IMR-90 (cell line): ENCODE measurements at places on chromosomes 13 and 19.

- peak; percentile 97 for DNase-seq
These were observed 10.5 kb upstream of the SMG9 start for GRCh38 chr19:43765109-43765876.

DNA sequence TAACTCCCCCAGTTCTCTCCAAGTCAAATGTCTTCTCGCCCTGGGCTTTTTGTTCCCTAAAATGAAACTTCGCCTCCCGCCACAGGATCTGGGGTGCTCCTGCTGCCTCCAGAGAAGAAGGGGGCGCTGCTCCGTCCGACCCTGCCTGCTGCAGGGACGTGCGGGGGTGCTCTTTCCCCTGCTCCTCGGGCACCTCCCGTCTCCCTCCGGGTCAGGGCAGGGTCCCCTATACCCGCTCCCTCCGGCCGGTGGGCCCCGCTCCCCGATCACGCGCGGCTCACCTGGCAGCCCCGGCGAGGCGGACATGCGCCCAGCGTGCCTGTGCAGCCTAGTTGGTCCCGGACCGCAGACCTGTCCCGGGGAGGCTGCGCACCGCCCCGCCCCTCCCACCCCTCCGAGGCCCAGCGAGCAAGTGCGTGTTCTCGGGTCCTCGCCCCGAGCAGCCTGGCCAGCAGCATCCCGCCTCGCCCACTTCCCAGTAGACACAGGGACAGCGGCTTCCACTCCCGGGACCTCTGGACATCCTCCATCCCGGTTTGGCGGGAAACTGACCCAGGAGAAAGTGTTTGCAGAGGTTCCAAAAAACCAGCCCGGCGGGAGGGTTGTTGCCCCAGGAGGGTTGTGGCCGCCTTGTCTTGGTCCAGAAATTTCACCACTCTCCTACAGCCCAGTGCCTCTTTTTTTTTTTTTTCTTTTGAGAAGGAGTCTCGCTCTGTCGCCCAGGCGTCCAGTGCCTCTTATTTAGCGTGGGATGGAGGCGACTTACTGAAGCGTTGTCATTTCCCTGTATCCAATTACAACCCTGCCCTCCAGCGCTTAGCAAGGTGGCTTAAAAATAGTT is at the start of gene OXGR1:
TSS of gene OXGR1 (minus strand) at position 460 of the 841 bp plus-strand sequence. CDS start 6,717 bp downstream, outside the sequence.
- no peak for DNase-seq

GRCh38 chr19:49954933-49955332 is 6.0 kb downstream of the SIGLEC11 start:
- peak; percentile 16 for DNase-seq

- no peak for DNase-seq
These were observed 15.7 kb downstream of the FEM1A start for GRCh38 chr19:4807188-4807587.

- no peak for DNase-seq
These were observed 21.0 kb upstream of the ZNF681 start for GRCh38 chr19:23779645-23780044.

DNA sequence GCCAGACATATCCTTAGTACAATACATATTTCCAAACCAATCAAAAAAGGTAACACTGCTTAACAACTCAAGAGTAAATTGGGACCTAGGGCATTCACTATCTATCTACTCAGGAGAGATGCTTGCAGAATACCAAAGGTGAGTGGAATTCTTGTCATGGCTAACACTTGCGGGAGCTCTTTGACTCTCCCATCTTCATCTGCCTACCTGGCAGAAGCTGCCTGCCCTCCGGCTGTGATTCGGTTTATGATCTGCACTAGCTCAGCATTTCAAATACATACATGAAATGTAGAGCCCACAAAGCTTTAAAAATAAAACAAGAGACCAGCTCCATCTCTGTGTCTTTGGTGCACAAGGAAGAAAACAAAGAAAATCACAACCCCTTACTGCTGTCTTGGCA is 127.3 kb downstream of the STARD13 start:
- DNase-seq = no peak

GRCh38 chr19:6222884-6223283 is 56.9 kb downstream of the MLLT1 start:
- DNase-seq = no peak

DNA sequence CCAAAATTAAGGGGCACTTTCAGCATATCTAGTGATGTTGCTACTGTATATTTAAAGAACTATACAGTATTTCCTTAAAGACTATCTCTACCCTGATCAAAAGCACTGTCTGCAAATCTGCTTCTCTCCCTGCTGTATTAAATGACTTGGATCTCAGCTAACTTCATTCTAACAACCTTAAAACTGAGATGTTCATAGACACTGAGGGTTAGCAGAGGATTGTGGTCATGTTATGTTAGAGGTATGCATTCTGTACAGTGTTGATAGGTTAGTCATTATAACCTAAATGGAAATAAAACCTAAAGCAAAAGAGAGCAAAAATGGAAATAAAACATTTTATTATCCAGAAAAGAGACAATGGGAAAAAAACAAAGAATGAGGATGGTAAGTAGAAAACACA is 9.9 kb downstream of the GPR183 start:
- DNase-seq = peak; percentile 33

DNA sequence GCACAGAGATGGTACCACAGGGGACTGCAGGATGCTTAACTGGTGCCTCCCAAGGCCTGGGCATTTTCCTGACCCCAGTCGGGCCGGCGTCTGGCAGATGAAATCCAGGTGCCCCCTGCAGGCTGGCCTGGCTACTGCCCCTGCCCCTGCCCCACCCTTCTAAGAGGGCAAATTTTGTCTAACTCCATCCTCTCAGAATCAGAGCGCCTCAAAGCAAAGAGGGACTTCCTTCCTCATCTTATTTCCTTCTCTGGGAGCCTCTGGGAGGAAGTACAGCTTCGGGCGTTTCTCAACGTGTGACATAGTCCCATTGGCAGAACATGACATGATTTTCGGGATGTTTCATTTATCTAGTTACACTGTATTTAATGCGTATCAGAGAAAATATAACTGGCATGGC is 2.7 kb downstream of the PRKACA start:
- DNase-seq = no peak

- no peak for DNase-seq
These were observed 18.4 kb downstream of the FOXO1 start for GRCh38 chr13:40648040-40648439.

DNA sequence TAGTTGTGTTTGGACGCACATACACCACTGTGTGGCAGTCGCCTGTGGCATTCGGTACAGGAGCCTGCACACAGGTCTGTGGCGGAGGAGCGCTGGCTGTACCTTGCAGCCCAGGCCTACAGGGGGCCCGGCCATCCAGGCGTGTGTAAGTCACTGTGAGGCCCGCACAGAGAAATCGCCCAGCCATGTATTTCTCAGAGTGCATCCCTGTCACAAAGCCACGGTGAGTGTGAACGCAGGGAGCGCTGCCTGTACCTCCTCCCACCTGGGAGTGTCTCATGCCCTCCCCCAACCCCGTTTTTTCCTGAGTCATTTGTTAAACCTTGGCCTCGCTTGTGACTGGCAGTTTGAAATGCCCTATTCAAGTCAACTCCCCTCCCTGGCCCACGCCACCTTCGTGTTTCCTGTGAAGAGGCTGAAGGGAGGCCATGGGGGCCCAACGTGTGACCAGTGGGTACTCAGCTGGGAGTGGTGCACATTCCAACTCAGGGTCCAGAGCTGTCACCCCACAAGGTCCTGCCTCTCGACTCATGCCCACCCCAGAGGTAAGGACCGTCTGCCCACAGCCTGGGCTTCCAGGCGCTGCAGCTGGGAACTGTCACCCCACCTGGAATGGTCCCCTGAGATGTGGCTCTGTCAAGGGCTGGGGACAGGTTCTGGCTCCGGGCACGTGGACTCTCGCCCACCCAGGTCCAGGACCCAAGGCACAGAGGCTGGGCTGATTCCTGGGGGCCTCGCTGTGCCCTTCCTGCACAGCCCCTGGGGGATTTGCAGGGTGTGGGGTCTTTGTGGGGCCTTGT is 11.6 kb upstream of the RASA3 start:
- DNase-seq = no peak

- no peak for DNase-seq
These were observed 20.6 kb downstream of the NECTIN2 start for GRCh38 chr19:44866664-44867063.

DNA sequence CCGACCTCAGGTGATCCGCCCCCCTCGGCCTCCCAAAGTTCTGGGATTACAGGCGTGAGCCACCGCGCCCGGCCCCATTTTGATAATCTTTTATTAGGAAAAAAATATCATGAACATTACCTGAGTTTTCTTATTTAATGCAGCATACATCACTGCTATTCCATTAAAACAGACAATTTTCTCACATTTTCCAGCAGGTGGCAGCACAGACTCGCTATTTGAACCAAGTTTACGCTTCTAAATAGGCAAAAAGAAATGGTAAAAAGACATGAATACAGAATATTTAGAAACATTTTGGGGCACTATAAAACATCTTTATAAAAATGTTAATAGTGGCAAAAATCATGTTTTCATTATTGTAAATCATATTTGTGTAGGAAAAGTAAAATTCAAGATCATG is 903.1 kb downstream of the SLITRK6 start:
- DNase-seq = peak; percentile 61

GRCh38 chr13:70747262-70747661 is 639.0 kb upstream of the KLHL1 start:
- DNase-seq = no peak

DNA sequence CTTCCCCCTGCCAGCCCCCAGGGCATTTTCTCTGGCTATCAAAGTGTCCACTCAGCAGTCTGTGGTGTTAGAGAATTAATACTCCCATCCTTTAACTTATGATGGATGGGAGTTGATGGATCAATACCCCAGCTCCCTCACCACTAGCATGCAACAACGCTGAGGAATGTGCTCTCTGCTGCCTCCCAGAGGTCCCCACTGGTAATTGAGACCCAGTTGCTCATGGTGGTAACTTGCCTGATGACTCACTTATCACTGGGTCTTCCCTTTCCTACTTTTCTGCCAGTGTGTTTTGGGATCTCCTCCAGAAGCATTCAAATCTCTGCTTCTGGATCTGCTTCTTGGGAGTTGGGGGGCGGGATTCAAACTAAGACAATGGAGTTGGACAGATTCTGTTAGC is 20.3 kb upstream of the CACNA1A start:
- DNase-seq = peak; percentile 18

- DNase-seq = no peak
These were observed 22.4 kb upstream of the ARHGEF18 start for GRCh38 chr19:7326105-7326877.

DNA sequence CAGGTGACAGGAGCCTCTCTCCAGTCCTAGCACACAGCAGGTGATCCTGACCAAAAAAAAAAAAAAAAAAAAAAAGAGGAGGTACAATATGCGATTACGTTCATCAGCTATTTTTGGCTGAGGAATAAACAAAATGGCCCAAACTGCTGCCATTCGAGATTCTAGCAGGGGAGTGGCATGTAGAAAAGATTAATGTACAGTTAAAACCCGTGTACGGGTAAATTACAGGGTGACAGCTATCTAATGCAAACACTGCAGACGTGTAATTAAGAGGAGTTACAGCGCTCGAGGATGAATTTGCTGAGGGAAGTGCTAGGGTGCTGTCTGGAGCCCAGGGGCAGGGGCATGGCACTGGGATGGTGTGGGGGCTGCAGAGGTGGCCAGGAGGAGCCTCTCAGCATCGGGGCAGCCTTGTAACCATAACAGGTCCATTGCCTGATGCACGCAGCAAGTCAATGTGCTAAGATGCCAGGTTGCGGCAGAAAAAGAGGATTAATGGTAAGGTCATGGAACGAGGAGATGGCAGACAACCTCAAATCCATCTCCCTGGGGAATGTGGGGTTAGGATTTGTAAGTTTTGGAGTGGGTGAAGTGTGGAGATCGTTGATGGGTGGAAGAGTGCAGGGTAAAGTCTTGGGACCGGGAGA is 17.4 kb downstream of the CHST8 start:
- DNase-seq = no peak

- DNase-seq = no peak
These were observed 45.7 kb downstream of the C1QTNF9 start for GRCh38 chr13:24355103-24355502.

- DNase-seq = no peak
These were observed 41.7 kb downstream of the UNC13A start for GRCh38 chr19:17646441-17646840.

DNA sequence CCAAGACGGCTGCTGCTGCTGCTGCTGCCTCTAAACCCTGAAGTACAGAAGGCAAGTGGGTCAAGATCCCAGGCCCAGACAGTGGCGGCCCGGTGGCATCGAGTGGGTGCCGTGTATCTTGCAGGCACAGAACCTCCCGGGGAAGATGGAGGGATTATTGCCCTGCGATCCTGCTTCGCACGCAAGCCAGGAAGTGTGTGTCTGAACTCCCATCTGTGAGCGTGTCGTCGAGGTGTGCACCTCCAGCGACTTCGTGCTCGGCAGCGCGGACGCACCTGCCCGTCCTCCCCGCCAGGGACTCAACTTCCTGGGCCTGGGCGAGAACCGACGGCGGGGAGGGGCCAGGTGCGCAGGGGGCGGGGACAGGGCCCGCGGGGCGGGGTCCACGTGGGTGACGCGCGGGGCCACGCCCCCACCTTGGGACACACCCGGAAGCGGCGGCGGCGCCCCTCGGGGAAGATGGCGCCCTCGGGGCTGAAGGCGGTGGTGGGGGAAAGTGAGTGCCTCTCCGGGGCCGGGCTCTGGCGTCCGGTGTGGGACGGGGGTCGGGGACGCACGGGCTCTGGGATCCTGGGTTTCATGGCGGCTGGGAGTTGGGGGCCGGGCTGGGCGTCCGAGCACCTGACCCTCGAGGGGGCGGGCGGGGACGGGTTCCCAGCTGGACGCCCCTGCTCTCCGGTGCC is at the start of gene STXBP2:
TSS of gene STXBP2 (plus strand) at position 420 of the 683 bp plus-strand sequence. CDS start at position 460, 40 bp downstream.
- DNase-seq = no peak

GRCh38 chr13:21429211-21429610 is 29.9 kb downstream of the ZDHHC20 start:
- no peak for DNase-seq

DNA sequence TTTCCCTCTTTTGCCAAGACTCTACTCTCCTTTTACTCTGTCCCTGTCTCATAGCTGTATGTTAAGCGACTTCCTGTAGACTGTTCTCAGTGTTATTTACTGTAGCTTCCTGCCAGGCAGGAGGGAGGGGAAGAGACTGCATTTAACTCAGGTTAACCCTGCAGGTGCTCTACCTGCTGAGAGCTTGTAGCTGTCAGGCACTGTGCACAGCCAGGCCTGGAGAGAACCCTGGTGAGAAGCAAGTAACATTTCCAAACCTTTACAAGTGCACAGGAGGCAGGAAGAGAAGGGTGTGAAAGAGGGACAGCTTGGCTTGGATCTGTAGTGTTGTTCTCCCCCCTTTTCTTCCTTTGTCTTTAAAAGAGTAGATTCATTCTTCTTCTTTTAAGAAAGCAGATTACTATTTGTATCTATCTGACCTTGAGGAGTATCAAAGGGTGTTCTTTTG is 167.1 kb downstream of the LMO7 start:
- no peak for DNase-seq

GRCh38 chr13:62908321-62908720 is 1492.7 kb upstream of the PCDH20 start:
- no peak for DNase-seq

DNA sequence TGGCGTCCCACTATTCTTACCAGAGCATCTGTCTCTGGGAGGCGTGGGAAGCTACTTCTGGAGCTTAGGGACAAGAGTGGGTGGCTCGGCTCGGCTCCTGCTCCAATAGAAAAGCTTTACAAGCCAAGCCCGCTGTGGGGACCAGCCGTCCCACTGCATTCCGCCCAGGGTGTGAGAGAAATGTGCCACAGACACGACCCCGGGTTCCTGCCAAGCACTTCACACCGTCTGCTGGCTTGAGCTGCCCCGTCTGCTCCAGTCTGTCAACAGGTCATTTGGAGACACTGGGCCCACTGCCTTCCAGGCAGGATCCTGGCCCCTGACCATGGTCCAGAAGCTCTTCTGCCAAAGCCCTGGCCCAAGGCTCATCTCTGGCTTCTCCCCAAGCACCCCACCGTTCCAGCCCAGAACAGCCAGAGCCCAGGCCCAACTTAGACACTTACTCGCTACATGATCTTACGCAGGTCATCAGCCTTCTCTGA is 6.5 kb upstream of the FKRP start:
- DNase-seq = no peak
